ENCODE measurements at places on chromosomes 5 and 9. TPM values are rescaled to one million over a fixed set of nuclear protein-coding genes. Genes with fewer than 3 reads are reported as not detected.
A peak's percentile ranks its signal among the peaks of the same experiment; 100 is the strongest.

DNA sequence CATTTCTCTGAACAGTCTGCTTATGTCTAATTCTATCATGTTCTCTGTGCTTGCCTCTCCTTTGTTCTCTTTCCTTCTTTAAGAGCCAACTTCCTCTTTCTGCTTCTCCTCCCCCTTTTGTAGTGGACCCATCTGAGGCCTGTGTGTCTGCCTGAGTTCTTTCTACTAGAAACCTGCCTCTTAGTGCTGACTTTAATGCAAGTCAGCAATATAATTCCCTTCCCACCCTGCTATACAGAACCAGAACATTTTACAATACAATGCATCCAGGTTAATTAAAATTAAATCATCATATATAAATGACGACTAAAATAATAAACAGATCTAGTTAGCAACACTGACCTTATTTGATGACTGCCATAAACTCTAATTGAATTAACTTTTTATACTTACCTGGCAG, 82.6 kb upstream of the GAS1 start:
- DNase-seq: no peak

DNA sequence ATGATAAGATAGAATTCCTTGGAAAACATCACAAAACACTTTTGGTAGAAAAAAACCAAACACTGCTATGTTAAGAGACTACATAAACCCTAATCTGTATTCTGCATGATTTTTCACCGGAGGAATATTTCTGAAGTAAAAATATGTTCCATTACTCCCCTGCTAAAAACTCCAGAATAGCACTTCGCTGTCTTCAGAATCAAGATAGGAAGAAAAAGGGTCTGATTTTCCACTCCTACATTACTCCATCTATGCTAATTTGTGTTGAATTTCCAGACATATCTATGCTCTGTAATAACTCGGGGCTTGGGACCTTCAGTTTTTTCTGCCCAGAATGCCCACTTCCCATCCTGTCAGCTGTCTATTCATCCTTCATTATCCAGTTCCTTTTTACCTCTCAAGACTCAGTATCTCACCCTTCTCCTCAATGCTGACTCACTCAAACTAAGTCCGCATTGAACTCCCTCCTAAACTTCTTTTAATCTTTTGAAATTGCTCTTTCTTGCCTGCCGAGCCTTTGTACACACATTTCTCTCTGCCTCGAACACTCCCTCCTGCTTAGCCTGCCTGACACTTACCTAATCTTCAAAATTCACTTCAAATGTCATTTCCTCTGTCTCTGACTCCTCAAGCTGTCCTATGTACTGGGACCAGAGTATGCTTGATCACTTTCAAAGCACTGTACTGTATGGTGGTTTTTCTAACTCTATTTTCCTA, 171.0 kb downstream of the ARRDC3 start:
- peak; percentile 16 for DNase-seq

- DNase-seq: peak; percentile 38
Observed at GRCh38 chr9:111232997-111233790, 96.8 kb downstream of the OR2K2 start.

GRCh38 chr5:96636046-96636445, 26.1 kb upstream of the CAST start:
- DNase-seq: no peak

Gene BNC2
- 38.8 TPM for total RNA-seq

- no peak for DNase-seq
Observed at GRCh38 chr5:84014966-84015365, 294.3 kb upstream of the HAPLN1 start.

DNA sequence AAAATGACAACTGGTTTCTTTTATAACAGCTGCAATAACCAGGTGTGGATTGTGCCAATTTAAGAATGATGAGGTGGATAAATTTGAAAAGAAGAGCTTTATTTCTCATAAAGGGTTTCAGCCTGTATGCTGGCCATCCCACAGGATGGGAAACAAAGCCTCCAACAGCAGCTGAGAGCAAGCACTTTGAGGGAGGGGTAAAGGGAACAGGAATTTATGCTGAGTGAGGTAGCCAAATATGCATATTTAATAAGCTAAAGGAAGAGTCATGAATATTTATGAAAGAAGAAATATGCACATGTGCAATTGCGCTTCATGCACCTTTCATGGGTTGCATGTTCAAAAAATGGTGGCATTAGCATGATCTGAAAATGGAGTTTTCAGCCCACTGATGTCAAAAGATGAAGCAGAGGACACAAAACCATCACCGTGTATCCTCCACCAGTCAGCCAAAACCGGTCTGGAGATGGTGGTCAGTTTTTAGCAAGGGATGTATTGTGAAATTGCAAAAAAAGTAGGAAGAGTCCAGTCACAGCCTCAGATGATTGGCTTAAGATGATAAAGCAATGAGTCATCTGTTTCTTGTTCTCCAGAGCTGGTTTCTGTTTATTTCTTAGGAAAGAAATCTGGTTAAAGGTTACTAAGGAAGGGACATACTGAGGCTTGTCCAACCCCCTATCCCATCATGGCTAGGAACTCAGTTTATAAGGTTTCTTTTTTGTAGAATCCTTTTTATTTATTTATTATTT, 47.9 kb downstream of the DEPDC1B start:
- peak; percentile 17 for DNase-seq

DNA sequence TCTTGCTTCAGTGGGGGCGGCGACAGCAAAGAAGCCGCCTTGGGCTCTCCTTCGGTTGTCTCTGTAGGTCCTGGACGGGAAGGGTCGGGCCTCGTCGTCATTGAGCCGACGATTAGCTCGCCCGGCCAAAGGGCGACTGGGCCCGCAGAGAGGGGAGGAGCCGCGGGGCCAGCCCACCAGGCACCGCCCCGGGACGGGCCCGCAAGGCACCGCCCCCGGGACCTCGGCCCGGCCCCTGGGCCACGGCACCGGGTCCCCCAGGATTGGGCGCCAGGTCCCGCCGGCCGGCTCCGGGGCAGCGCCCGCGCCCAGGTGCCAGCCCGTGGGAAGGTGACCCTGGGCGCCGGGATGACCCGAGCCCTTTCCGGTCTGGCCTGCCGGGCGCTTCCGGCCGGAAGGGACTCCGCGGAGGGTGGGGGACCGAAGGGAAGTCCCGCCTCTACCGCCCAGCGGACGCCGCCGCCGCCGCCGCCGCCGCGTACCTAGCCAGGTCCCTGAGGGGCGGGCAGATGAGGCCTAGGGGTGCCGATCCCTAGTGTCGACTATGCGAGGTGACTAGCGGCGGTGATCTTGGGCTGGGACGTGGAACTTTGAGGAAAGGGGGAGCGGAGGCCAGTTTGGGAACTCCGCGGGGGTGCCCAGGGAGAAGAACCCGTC, at the start of the genes GBA2 and RGP1:
Gene GBA2, minus strand, starts transcription at position 371 of the 657 bp plus-strand sequence. CDS start 524 bp downstream, outside the sequence.
Gene RGP1, plus strand, starts transcription at position 430 of the 657 bp plus-strand sequence. CDS start 469 bp downstream, outside the sequence.
- DNase-seq: peak; percentile 96
